NCI-H446 (cell line): ENCODE measurements at places on chromosomes 13 and 19.

DNA sequence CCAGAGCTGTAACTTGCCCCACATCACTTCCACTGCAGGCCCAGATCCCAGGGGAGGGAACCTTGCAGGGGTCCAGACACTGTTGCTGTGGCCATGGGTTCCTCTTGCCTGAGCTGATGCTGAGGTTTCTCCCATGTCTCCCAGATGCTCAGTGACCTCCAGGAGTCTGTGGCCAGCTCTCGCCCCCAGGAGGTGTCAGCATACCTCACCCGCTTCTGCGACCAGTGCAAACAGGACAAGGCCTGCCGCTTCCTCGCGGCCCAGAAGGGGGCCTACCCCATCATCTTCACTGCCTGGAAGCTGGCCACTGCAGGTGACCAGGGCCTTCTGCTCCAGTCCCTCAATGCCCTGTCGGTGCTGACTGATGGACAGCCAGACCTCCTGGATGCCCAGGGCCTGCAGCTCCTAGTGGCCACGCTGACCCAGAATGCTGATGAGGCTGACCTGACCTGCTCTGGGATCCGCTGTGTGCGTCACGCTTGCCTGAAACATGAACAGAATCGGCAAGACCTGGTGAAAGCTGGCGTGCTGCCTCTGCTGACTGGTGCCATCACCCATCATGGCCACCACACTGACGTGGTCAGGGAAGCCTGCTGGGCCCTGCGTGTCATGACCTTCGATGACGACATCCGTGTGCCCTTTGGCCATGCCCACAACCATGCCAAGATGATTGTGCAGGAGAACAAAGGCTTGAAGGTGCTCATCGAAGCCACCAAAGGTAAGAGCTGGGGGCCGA, 12.1 kb upstream of the SLC25A42 start:
- DNase-seq = no peak

- DNase-seq = no peak
These were observed 386.6 kb downstream of the DIAPH3 start for GRCh38 chr13:59776924-59777690.

GRCh38 chr19:29526730-29527499, 1.1 kb downstream of the VSTM2B start:
- no peak for DNase-seq

GRCh38 chr13:96041326-96042110, 11.7 kb downstream of the UGGT2 start:
- no peak for DNase-seq
